Cerebellar cortex (tissue), 1 donor: ENCODE measurements at places on chromosomes 3 and 15.

- DNase-seq, result no peak
Measured at GRCh38 chr3:186152361-186152798, 43.5 kb upstream of the ETV5 start.

DNA sequence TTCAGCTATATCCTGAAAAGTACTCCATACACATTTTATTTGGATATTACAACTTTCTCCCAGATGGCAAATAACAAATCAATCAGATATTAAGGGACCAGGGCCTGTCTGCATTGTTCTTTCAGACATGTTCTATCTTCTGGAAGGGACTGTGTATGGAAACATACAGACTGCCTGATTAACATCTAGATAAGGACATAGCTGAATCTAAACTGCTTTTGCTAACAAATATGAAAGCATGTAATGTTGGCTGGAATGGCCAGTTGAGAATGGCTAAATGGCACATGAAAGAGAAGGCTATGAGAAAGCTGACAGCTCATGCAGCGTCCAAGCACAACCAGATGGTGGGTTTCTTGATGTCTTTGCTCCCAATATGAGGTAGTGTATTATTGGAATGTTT is 149.4 kb downstream of the CFAP20DC start:
- DNase-seq, result no peak

- DNase-seq, result no peak
Measured at GRCh38 chr3:56879436-56880215, 77.9 kb upstream of the ARHGEF3 start.

- no peak for DNase-seq
Measured at GRCh38 chr3:184910664-184911063, 98.7 kb downstream of the VPS8 start.

DNA sequence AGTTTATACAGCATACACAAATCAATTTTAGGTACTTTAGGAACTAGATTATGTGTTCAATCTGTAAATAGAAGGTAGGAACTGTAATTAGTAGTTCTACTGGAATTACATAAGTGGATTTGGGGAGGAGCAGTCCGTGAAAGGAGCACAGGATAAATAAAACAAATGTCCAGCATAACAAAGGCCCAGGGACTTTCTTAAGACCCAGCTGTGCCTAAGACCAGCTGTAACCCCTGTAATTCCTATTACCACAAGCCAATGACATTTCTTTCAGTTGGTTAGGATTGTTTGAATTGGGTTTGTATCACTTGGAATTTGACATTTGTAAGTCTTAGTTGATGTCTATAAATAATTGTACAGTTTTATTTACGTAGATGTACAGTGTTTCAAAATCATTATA is 4.8 kb upstream of the ZBTB20 start:
- DNase-seq, result no peak

GRCh38 chr3:126465928-126466544 is 9.7 kb downstream of the ZXDC start:
- peak; percentile 59 for DNase-seq

DNA sequence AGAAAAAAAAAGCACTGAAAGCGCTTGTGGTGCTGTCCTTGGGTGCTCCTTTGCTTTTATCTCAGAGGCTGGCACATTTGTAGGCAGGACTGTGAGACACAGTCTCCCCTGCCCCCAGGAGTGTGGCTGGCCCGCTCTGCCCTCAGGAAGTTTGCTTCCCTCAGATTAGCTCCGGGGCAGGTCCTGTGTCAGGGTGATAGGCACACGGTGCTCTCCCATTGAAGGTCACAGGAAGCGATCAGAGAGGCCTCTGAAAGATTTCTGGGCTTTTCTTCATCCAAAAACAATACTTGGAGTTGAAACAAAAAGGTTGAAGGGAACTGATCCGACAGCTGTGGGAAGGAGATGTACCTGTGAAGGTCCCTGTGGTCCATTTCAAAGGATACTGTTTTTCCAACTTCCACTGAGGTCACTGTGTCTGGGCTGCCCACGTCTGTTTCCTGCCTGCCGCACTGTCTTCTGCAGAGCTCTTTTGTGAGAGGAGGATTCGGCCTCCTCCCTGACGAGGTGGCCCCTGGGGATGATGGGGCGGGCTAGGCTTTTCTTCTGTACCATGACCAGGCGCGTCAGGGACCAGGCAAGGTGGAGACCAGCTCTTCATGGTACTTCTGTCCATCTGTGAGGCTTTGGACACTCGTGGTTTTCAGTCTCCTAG is 330.5 kb upstream of the CTDSPL start:
- DNase-seq, result no peak

GRCh38 chr15:68431792-68432401 is at the start of gene ITGA11:
TSS of gene ITGA11 (minus strand) at chr15:68432163. CDS start at chr15:68432066, 97 bp downstream.
- no peak for DNase-seq

DNA sequence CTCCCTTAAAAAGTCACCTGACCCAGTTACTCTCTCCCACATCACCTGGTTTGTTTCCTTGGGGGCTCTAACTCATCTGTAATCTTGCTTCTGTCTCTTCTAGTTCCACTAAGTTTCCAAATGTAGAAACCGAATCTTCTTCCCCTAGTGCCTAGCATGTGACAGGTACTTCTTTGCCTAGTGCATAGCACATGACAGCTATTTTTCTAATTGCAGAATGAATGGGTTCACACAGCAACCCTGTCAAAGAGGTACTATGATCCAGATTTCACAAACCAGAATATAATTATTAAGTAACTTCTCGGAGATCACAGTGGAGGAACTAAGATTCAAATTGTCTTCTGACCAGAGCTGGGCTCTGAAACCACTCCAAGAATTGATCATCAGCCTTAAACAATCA is 7.4 kb downstream of the DPH3 start:
- DNase-seq, result no peak

DNA sequence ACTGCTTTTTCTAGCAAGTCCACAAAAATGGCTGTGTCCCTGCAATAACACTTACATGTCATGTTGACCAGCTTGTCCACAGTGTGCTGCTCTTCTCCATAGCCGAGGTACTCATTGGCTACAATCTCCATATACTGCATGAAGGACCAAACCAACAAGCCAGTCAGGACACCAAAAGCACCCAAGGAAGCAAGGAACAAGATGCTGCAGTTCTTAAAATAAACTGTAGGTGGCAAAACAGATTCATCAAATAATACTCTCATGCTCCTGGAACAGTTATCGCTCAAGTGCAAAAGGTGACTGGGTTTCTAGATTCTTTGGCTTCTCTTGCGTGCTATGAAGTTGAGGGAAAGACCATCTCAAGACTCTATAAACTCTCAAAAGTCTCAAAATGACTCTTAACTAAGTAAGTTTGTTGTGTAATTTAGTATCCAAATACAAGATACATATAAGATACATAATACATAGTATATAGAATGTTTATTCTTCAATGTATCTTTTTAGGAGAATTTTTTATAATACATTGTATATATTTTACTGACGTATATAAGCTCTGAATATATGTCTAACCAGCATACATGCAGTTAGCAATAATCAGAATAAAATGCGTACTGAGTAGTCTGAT is 57.0 kb downstream of the NEK10 start:
- peak; percentile 77 for DNase-seq

GRCh38 chr15:79185199-79185598 is 94.6 kb upstream of the RASGRF1 start:
- DNase-seq, result peak; percentile 12

- no peak for DNase-seq
Measured at GRCh38 chr3:159627229-159627628, 361.4 kb upstream of the IL12A start.

GRCh38 chr15:74541494-74542165 is 610 bp downstream of the ARID3B start:
- DNase-seq, result peak; percentile 72

GRCh38 chr3:57779666-57780065 is 23.6 kb downstream of the SLMAP start:
- no peak for DNase-seq

DNA sequence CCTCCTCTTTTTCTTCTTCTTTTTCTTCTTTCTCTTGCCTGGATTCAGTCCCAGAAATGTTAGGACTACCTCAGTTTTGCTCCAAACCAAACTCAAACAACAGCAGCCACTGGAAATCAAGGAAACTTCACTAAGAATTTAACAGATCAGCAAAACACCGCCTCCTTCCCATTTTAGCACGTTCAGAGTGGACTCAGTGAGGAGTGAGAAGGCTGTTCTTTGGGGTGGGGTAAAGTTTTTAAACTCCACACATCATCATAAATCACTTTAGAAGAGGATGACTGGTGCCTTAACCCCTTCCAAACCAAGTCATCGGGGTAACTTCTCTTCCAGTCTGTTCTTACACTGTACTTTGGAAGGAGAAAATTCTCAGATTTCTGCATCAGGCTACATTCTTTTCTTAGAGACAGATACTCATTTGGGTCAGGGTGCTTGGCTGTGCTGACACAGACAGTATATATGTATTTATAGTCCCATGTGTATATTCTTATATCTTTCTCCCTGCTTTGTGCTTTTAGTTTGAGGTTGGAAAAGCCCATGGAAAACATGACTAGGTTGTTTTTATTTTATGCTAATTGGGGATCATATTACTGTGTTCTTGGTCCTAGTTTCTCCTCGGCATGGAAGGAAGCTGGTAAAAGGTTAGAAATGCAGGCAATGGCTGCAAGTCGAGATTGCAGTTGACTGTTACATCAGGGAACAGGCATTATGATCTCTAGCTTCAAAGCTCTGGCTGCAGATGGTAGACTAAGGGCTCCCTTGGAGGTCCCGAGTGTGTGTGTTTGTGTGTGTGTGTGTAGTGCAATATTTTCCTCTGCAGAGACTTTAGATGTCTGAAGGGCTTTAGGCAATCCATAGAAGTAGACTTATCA is at the start of gene CCDC80:
Gene CCDC80 (minus strand): TSS at position 214 of the 872 bp plus-strand sequence. CDS start 1,238 bp downstream, outside the sequence.
- peak; percentile 61 for DNase-seq

- no peak for DNase-seq
Measured at GRCh38 chr15:31330836-31331235, 4.2 kb downstream of the KLF13 start.

DNA sequence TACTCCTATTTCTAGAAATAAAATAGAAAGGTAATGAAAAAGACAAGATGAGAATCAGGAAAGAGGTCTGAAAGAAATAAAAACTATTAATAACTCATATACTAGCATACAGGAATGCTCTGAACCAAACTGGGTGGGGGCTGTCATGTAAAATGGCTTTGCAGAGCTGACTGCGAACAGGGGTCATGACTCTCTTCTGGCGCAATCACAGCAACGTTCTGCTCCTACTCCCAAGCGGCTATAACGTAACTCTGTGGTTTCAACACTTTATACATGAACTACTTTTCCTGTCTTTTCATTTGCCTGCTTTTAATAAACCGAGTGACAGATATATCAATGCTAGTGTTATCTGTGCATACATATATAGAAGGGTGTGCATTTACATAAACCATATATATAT is 116.7 kb downstream of the DLG1 start:
- DNase-seq, result no peak

GRCh38 chr15:97729270-97729669 is 231.2 kb upstream of the ARRDC4 start:
- no peak for DNase-seq

- no peak for DNase-seq
Measured at GRCh38 chr3:150240891-150241290, 167.2 kb upstream of the TSC22D2 start.

- DNase-seq, result no peak
Measured at GRCh38 chr3:18501679-18502343, 76.7 kb upstream of the SATB1 start.

DNA sequence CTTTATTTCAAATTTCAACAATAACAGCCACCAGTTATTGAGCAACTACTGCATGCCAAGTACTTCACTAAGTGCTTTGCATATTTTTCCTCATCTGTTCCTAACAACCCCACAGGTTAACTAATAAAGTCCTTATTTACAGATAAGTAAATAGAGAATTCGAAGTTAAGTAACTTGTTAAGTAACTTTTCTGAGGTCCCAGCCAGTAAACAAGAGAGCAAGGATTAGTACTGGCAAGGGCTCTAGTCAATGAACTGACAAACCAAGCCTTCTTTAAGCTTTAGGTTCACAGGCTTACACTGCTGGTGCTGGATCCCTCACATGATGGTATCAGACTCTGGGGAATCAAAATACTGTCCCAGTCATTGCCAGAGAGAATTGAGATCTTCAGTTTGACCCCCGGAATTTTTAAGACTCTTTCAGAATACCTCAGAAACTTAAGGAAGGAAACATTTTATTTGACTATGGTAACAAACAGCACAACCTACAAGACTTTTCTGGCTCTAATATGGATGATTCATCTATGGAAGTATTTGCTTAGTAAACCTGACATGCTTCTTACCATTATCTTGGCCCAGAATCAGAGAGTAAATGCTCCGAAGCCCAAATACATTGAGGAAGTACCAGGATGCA is 16.5 kb downstream of the EMC3 start:
- DNase-seq, result no peak

GRCh38 chr15:73560501-73561117 is 72.6 kb downstream of the NPTN start:
- DNase-seq, result peak; percentile 74

DNA sequence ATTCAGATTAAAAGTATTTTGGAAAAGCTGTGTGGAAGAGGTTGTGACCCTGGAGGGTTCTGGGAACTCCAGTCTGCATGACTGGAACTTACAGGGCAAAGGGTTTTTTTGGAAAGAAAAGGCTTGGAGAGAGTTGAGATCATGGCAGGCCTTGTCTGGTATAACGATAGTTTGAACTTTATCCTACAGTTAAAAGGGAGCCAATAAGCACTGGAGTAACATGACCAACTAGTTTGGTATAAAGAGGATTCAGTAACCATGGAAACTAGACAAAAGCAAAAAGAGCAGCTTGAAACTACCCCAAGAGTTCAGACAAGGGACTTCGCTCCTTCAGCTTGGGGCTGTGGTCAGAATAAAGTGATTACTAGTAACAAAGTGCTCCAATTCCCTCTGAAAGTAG is 151.2 kb upstream of the TMCO5A start:
- DNase-seq, result no peak

DNA sequence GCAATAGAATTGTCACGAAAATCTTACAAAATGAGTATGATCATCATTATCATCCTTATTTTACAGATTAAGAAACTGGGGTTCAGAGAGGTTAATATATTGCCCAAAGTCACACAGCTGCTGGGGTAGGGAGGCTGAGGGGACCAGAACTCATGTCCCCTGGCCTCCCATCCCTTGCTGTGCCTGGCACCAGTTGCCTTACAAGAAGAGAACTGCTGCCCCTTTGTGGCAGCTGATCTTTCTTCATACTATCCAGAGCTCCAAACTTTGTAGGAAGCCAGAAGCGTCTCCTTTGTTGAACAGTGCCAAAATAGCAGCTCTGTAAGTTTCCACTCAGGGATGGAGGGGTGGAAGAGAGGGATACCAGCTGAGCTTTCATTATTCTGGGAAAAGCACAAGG is 236.8 kb upstream of the TBC1D5 start:
- no peak for DNase-seq
